ENCODE measurements at places on chromosomes 4 and X.

GRCh38 chr4:56799824-56800756, 21.4 kb downstream of the SPINK2 start:
- DNase-seq: peak; percentile 84

DNA sequence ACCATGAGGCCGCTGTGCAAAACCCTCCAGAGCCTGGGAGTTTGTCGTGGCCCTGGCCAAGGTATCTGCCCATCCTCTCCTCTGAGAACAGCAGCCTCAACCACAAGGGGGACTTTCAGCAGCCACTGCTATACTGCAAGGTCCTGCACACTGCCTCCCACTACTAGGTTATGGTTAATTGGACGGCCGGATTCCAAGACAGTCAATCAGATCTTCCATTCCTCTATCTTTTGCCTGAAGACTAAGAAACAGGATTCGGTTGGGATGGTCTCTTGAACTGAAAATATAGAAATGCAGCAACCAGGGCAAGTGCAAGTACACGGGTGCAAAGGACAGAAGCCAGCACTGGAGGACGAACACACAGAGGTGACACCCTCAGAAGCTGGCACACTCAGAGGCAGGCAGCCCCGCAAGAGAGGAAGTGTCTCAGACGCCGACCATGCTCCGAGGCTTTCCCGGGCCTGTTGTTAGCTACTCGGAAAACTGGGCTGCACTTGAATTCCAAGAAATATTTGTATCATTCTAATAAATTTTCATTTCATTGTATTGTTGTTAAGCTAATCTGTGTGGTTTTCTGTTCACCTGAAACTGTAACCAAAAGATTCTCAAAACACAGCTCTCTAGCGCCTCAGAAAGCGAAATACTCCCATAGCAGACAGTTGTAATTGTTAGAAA, 63.3 kb downstream of the AFAP1 start:
- peak; percentile 57 for DNase-seq

GRCh38 chrX:150712619-150713018, 19.4 kb downstream of the MTMR1 start:
- DNase-seq: no peak

GRCh38 chr4:91118597-91118996, 991.4 kb downstream of the CCSER1 start:
- DNase-seq: no peak

DNA sequence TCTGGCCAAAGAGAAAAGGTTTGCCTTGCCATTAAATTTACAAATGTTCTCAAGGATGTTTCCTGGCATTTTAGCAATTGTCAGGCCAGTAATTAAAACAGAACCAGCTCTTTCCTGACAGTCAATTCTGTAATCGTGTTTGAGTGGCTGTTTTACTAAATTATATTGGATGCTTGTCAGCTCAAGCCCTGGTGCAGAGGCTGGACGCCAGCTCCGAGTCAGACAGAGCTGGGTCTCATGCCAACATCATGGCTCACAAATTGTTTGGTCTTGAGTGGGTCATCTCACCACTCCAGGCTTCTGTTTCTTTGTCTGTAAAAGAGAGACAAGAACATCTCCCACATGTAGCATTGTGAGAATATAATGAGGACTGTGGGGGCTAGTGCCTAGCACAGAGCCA, 190.3 kb upstream of the PSAPL1 start:
- DNase-seq: peak; percentile 61

GRCh38 chrX:2708021-2708420, 16.9 kb downstream of the CD99 start:
- DNase-seq: no peak

DNA sequence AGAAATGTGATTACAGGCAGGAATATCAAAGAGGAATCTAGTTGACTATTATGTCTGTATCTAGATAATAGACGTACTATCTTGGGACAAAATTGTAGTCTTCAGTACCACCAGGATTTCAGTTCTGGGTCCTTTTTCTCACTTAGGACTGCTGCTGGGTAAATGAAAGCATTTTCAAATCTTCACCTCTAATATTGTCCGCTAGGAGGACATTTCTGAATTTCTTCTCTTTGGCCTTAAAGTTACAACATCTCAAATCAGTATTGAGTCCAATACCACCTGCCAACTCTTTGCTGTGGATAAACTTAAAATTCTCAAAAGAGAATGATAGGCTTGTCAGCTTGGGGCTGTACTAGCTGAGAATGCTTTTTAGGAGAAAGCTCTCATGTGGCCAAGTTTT, 6.0 kb downstream of the FGF16 start:
- DNase-seq: no peak

DNA sequence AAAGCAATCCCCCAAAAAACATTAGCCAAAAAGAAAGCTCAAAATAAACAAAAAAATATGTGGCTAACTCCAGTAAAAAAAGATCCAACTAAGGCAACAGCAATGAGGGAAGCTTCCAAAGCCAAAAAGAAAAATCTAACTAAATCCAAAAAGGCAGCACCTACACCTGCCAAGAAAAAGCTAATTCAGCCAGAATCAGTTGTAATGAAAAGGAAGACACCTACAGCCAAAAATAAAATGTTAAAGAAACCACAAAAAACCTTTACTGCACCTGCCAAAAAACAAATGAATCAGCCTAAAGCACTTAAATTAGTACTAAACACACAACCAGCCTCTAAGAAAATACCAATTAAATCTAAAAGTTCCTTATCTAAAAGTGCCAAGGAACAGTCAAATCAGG, 37.2 kb upstream of the CABS1 start:
- no peak for DNase-seq

DNA sequence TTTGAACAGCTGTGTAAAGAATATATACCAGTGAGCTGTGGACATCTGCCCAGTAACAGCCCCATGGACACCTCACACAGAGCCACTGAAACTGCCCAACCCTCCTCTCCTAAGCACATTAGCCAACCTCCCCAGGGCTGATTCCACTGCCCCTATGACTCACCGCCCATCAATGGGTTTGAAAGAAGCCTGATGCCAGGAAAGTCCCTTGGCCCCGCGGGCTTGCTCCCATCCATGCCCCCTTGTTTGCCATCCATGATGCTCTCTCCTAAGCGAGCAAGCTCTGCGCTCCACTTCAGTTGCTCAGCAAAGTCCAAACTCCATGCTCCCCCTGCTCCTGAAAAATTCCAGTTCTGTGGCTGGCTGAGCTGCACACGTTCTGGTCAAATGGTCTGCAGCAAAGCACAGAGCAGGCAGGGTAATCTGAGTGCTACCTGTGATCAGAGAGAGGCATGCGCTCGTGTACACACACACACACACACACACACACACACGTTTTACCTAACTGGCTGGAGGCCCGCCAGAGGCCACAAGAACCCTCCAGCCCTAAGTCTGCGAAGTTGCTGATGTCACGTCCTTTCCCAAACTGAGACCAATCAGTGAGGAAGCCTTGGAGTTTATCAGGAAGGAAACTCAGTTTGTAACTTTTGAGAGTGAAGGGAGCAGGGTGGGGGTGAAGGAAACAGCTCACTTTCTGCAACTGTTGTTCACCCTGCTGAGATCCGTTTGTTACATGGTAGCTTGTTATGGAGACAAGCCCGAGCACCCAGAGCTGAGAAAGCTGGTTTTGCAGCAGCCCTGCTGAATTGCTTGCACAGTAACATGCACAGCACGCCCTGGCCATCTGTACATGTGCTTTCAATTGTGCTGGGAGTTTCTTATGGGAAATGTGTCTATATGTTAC, at the start of gene ASB9:
Gene ASB9 (minus strand): TSS at position 466 of the 904 bp plus-strand sequence. CDS start 209 bp downstream, at position 257.
- DNase-seq: peak; percentile 73

DNA sequence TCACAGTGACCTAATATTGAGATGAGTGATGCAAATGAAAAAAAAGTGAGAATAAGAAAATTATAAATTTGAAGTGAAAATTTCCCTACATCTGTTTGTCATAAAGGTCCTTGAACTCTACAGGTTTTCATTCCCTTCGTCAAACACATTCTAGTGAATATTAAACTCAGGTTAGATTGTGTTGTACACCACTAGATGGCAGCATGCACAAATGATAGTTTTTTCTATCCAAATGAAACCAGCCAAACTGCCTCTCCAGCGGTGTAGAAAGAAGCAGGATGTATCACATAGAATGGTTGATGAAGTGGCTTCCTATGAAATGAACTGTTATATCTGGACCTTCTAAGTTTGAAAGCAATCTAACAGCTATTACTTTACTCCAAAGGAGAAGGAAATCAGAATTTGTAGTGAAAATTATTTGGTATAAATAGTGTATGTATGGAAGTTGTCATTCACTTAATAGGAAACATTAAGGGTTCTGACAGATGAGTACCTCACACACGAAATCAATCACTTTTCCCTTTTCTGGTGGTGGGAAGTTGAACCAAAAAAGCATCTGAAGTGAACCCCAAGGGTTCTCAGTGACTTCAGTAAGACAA, 382.7 kb downstream of the UNC5C start:
- DNase-seq: peak; percentile 65

DNA sequence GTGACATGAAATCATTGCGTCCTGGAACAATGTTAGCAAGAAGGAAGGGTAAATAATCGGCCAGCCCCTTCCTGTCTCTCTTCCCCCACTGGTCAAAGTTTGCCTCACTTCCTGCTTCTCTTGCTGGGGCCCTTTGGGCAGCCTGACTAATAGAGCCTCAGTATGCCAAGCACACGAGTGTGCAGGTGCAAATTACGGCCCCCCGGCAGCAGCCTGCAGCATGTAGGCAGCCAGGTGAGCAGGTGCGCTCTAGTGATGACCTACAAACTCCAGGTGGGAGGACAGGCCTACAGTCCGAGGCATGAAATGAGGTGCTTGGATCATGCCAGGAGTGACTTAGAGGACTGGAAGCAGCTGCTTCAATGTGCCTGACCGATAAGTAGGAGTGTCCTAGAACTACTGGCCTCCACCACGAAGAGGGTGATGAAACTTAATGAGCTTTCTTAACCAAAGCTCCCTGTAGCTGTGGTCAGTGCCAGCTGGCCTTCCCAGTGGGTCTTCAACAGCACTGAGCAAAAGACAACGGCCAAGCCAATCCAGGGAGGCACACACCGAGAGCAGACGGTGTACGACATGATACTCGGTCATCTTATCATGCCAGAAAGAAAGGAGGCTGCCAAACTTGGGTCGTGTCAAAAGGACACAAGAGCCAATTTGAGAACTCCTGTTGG, 26.1 kb upstream of the FAT1 start:
- DNase-seq: no peak

- DNase-seq: no peak
These were observed 792 bp downstream of the SLC10A4 start for GRCh38 chr4:48483777-48484493.

GRCh38 chrX:13014111-13015096, 30.0 kb downstream of the FAM9C start:
- DNase-seq: peak; percentile 58

GRCh38 chrX:11205796-11206195, 87.4 kb upstream of the AMELX start:
- no peak for DNase-seq

DNA sequence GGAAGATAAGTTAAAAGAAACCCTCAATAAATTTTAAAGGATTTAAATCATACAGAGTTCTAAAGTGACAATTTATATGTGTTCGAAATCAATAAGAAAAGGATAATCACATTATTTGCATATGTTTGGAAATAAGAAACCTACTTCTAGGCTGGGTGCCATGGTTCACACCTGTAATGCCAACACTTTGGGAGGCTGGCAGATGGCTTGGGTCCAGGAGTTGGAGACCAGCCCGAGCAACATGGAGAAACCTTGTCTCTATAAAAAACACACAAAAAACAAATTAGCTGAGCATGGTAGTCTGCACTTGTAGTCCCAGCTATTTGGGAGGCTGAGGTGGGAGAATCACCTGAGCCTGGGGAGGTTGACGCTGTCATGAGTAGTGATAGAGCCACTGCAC, 8.1 kb upstream of the SAP30 start:
- no peak for DNase-seq

DNA sequence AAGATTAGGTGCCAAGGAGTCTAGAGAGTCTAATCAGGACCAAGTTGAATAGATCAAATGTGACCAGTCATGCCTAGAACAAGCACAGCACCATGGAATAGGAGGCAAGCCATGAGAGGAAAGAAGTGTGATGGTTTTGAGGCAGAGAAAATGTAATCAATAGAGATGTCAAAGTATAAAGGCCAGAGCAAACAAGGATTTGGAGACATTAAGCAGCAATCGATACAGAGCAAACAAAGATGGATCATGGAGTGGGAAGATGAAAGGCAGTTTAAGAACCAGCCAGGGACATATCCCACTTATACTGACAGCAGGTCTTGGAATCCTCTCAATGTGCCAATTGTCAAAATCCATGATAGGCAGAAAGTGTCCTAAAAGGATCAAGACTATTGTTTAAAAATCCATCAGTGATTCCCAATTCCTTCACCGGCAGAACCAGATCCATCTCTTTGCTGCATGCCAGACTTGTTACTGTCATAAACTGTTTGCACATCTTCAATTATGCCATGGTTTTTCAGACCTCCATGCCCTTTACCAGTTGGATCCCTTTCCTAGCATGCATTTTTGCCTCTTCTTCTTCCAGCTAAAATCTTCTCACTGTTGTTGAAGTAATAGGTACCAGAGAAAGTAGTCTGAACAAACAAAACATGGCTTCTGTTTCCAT, 520.7 kb upstream of the ARX start:
- DNase-seq: no peak

- DNase-seq: peak; percentile 5
These were observed 15.6 kb downstream of the RBM41 start for GRCh38 chrX:107102980-107103379.

- DNase-seq: peak; percentile 66
These were observed 23.9 kb downstream of the ACSL4 start for GRCh38 chrX:109709129-109709631.

DNA sequence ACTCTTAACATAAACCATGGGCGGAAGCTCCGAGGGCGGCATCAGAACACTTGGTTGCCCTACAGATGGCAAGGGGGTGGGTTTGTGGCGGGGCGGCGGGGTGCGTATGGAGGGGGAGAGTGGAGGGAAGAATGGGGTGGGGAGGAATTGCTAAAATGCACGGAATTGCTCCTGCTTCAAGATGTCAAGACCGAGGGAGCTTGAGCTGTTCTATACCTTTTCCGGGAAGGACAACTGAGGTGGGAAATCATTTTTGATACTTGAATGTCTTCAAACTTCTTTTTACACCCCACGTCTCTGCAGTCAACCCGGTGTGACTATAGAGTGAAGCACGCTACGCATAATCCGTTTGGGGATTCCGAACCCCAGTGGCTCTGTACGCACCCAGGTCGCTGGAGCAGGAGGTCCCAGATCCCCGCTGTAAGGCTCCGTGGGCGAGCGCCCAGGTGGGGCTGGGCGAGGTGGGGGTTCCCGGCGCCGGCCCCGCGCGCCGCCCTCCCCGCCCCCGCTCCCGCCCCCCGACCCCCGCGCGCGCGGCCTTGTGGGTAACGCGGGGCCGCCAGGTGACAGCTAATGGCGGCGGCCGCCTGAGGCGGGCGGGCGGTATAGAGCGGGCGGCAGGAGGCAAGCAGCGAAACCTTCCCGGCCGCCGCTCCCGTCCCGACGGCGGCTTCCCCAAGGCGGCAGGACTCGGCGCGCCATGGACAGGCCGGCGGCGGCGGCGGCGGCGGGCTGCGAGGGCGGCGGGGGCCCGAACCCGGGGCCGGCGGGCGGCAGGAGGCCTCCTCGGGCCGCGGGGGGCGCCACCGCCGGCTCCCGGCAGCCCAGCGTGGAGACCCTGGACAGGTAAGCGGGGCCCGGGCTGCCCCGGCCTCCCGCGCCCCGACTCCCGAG, at the start of gene MTMR1:
Gene MTMR1 (plus strand): TSS at position 566 of the 894 bp plus-strand sequence. CDS start 135 bp downstream, at position 701.
- peak; percentile 12 for DNase-seq
